ENCODE measurements at places on chromosomes 11 and 22.

DNA sequence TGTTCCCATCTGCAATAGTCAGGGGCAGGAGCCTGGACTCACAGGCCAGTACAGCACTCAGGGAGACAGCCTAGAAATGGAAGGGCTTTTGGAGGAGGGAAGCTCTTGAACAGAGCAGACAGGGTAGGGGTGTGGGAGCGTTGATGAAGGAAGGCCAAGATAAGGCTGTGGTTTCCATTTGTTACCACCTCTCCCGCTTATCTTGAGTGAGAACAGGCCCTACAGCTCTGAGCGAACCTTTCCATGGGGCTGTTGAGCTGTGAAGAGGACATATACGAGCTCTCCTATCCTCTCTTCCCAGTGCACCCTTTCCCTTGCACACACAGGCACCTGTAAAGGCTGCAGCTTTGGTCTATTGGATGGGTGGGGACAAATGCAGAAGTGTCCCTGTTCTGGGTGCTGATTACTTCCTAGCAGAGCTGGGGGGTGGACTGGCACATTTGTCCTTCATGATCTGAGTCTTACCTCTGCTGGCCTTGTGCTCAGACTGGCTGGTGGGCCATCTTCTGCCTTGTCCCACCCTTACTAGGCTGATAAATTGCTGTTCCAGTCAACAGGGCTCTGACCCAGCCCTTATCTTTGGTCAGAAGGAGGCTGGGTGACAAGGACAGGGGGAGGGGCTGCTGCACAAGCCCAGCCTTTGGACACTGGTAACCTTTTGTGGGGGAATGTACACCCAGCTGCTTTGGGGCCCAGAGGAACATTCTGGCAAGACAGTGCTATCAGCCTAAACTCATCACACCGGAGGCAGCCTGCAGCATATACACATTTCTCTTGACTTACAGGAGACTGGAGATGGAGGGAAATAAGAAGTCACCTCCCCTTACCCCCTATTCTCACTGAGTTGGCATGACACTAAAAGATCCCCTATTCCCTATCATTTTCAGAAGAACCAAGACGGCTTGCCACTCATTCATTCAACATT lies 80.1 kb upstream of the NNMT start:
- DNase-seq = no peak

- no peak for DNase-seq
Measured at GRCh38 chr11:10709299-10710086, 15.9 kb upstream of the IRAG1 start.

DNA sequence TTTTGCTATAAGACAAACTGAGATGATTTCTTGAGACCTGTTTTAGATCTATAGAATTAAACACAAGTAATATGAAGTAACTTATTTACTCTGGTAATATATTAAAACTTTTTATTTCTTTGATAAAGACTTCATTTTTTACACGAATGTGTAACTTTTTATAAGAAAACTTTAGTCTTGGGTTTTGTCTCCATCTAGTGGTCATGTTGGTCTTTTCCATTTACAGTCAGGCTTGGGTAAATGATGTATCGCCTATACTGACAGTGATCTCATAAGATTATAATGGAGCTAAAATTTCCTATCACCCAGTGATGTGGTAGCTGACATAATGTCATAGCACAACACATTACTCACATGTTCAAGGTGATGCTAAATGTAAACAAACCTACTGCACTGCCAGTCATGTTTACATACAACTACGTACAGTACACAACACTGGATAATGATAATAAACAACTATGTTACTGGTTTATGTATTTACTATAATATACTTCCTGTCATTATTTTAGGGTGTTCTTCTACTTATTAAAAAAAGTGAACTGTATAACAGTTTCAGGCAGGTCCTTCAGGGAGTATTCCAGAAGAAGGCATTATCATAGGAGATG lies 7.5 kb upstream of the C11orf97 start:
- DNase-seq = no peak

- DNase-seq = no peak
Measured at GRCh38 chr22:50305923-50306566, 1.4 kb downstream of the PLXNB2 start.

DNA sequence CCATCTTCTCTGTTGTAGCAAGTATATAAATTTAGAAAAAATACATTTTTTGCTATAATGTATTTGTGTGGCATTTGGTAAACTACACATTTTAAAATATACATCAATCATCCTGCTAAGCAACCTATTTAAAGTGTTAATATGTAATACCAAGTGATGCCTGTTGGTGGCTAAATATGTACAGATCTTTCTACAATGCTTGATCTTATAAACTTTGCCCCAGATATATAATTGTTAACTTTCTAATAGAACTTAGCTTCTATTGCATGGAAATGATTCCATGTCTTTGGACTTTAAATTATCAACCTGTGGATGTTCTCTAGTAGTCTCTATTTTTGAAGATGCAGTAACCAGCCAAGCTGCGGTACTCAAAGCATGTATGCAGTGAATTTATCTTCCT lies 1260.4 kb upstream of the RAG2 start:
- DNase-seq = no peak

GRCh38 chr11:119347242-119347641 lies 737 bp upstream of the MFRP start:
- no peak for DNase-seq

- no peak for DNase-seq
Measured at GRCh38 chr22:44795701-44796630, 43.6 kb downstream of the ARHGAP8 start.

- DNase-seq = no peak
Measured at GRCh38 chr11:126973051-126973450, 27.5 kb downstream of the KIRREL3 start.

DNA sequence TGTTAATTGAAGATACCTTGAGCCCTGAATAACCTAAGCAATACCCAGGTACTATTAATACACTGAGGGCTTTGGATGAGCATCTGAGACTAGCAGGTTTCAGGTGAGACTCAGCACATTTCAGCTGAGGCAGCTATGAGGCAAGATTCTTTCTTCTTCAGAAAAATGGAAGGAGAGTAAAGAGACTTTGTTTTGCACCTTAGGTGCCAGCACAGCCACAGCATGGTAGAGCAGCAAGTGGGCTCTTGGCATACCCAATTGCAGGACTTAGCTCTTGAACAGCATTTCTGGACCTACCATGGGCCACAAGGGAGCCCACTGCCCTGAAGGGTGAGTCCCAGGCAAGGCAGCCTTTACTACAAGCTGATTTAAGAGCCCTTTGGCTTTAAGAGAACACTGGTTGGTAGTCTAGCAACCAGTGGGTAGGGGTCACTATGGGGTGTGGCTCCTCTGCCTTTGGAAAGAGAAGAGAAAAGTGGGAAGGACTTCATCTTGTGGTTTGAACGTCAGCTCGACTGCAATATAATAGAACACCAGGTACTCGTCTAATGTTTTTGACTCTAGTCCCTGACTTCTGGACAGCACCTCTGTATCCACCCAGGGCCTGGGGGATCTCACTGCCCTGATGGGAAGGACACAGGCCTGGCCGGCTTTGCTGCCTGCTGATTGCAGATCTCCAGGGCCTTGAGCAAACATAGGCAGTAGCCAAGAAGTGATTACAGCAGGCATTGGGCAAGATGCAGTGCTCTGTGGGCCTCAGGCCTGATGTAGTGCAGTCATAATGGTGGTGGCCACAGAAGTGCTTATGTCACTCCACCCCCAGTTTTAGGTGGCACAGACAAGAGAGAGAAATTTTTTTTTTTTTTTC lies 73.3 kb downstream of the GLYATL1 start:
- no peak for DNase-seq

All from esophagus squamous epithelium (tissue), 5 donors.